GM12864 (cell line): ENCODE measurements at places on chromosomes 2 and 18.
A peak's percentile ranks its signal among the peaks of the same experiment; 100 is the strongest.

DNA sequence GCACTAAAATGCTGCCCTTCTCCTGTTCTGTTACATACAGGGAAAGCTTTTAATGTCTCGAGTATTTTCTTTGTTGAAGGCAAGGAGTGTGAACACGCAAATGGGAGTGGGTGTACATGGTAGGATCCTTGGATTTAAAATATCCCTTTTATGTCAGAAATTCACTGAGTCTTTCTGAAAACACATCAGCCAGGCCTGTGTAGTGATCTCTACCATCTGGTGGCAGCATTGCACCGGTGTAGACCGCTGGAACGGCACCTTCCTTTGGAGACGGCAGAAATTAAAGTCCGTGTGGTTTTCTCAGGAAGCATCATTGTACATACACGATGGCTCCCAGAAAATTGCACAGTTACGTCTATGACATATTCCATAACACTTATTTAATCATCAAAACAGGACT lies 515.8 kb downstream of the GALR1 start:
- no peak for DNase-seq

GRCh38 chr2:151775057-151775740 lies 40.9 kb upstream of the NEB start:
- no peak for DNase-seq

DNA sequence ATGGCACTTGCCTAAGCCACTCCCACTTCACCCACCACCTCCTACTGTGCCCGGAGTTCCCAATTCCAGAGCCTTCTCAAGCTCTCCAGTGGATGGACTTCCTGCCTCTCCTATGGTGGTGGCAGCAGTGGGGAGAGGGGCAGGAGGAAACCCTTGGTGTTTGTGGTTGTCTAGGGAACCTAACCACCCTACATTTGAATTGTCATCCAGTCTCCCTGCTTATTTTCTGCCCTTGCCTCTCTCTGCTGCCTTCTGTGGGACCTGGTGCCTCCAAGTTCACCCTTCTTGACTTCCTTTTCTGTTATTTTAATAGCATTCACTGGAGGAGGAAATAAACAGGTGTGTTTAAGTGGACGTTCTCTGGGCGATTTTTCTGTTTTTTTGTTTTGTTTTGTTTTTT lies 50.0 kb upstream of the HPCAL1 start:
- no peak for DNase-seq

GRCh38 chr2:52775674-52776073 lies 991.9 kb upstream of the CHAC2 start:
- no peak for DNase-seq

- DNase-seq: no peak
These were observed 289.0 kb downstream of the RNF144A start for GRCh38 chr2:7206111-7206810.

GRCh38 chr2:221850076-221850475 lies 278.0 kb upstream of the EPHA4 start:
- no peak for DNase-seq

GRCh38 chr2:206840999-206841398 lies 75.6 kb downstream of the FASTKD2 start:
- no peak for DNase-seq

- DNase-seq: peak; percentile 88
These were observed 3.4 kb downstream of the NAGK start for GRCh38 chr2:71071681-71072398.

DNA sequence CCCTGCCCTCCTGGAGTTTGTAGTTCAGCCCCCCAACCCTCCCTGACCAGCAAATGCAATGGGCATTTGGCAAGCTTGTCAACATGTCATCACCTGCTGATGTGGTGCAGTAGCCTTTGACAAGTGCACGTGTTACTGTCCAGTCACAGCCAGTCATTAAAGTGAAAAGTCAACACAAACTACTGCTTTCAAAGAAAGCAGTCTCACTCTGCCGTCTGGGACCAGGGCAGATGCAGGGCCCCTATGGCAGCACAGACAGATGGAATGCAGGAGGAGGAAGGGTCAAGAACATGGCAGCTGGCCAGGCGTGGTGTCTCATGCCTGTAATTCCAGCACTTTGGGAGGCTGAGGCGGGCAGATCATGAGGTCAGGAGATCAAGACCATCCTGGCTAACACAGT lies 222.4 kb upstream of the OSR1 start:
- no peak for DNase-seq

DNA sequence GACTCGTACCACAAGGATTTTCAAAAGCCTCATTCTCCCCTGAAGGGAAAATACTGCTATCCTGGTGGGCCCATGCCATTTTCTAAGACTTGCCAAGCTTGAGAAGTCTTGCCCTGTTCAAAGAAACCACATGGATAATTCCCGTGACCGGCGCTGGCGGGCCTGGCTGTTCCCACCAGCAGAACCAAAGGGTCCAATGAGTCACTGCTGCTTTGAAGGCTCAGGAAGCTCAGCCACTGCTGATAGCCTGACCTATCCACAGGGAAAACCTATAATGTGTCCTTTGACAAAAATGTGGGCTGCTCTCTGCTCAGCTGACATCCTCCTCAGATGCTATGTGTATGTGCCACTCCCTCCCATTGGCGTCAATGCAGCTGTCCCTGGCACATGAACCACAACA lies 137.9 kb upstream of the RAB12 start:
- no peak for DNase-seq
